ENCODE measurements at places on chromosomes 2 and 18.

- no peak for DNase-seq
Measured at GRCh38 chr18:62605685-62606084, 82.9 kb downstream of the ZCCHC2 start.

DNA sequence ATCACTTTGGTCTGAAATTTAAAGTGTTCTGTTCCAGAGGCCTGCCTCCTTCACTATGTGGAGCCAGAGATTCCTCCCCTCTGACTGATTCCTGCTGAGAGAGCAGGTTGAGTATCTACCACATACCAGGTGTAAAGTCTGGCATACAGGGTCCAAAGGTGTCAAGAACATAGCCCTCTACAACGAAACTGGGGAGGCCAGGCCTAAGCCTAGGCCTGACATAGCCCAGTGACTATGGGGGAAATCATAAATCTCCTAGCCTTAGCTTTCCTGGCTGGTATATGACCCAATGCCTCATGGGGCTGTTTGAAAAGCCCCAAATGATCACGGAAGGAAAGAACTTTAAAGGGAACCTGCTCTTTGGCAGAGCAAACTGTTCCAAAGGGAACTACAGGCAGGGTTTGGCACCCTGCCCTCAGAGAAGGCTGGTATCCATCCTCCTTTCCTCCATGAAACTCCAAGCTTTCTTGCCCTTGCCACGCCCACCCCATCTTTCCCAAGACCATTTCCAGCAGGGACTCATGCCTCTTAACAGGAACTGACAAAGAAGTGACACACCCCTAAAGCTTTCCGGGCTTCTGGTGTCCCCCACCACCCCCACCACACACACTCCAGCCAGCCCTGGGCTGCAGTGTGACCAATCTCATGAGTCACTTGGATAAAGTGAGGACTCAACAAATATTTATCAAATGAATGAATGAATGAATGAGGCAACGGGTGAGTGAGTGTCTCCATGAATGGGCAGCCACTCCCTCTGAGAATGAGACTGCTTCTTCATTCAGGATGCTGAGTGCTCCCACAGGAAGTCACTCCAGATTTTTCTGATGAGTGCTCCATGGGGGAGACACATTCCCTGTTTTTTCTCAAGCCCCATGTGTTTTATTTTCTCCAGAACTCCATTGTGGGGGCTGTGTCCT lies 114.5 kb upstream of the STPG4 start:
- DNase-seq = peak; percentile 29

- DNase-seq = no peak
Measured at GRCh38 chr2:186220409-186220808, 265.7 kb upstream of the ZC3H15 start.

DNA sequence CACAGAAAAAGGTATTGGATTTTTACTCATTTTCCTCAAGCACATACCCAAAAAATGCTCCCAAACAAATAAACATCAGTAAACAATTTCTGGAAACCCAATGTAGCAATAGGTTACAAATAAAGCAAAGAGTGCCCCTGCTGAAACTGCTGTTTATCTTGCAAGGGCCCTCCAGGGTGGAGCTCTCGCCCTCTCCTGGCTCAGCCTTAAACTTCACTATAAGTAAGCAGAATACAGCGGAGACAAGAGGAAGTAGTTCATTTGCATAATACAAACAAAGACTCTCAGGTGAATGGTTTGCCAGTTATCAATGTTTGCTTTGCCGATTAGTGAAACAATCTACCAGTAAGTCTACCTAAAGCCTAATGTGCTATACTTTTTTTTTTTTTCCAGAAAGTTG lies 437.6 kb downstream of the DLGAP1 start:
- DNase-seq = no peak

GRCh38 chr2:113857464-113857863 lies 32.4 kb upstream of the ACTR3 start:
- DNase-seq = no peak

DNA sequence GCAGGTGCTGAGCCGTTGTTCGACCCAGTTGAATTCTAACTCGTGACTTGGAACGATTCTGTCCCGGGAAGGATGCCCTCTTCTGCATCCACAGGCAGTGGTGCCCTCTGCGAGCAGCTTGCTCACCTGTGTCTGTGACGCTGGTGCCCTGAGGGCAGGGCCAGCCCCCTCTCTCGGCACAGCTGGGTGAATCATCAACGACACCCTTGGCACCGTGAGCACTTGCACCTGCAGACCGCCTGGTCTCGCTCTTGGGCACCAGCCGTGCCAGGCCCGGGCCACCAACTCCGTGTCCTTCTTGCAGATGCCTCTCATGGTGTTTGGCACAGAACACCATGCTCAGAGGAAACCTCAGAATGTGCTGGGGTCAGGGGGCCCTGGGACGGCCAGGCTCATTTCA lies 75.0 kb downstream of the SLC66A2 start:
- DNase-seq = no peak

- DNase-seq = no peak
Measured at GRCh38 chr2:60855989-60856669, 25.2 kb upstream of the REL start.

DNA sequence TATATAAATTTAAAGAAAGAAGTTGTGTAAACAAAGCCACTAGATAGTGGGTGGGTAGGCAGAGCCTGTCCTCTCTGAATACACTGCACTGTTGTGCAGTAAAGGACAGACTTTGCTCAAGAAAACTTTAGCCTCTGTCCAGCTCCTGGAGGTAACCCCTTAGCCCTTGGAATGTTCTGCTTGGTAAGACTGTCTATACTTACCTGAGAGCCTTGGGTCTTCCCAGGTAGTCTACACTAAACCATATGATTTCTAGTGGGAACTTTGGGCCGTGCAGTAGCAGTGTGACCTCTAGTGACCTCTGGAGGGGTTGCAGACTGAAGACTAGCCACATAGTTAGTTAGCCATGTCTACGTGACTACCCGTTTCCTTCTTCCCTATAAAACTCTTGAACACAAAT lies 678.3 kb upstream of the NRXN1 start:
- DNase-seq = no peak

GRCh38 chr18:3967359-3968180 lies 487.5 kb downstream of the DLGAP1 start:
- no peak for DNase-seq

DNA sequence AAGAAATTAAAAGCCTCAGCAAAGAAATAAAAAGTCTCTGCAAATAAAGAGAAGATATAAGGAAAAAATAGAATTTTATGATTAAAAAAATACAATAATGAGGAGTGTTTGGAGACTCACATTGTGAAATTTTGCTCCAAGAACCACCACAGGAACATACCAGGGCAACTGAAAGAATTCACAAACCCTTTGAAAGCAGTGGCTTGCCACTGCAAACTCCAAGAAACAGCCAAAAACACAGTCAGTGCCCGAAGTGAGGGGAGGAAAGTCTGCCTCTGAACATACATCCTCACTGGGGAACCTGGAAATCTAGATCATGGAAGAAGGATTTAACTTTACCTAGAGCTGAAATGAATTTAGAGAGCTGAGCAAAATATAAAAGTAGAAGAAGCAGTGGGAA lies 33.1 kb downstream of the EVA1A start:
- DNase-seq = no peak

GRCh38 chr2:173970516-173970924 lies 5.3 kb upstream of the SP3 start:
- no peak for DNase-seq

DNA sequence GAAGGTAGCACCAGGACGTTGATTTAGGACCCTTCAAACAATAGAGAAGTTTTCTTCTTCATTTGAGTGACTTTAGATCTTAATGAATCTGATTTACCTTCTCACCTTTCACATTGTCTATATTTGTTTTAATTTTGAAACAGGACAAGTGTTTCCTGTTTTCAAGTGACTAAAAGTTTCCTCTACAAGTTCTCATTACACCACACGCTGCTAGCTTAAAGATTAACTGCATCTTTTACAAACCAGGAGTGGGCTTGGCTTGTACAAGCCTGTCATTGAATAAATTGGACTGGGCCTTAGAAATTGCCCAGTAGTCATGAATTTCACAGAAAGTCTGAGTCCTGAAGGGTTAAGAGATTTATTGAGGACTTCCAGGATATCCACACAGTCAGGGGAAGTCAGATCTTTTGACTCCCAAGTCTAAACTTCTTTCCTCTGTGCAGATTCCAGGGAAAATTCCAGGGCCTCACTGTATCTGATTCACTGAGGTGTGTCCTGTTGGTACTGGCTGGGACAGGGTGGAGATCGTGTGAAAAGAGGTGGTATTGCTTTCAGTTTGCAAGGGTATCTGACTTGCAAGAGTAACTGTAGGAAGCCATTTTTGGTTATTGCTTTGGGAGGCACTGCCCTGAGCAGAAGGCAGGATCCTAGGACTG lies 3.4 kb downstream of the SGPP2 start:
- no peak for DNase-seq

GRCh38 chr2:64945973-64946768 lies 43.0 kb upstream of the SLC1A4 start:
- no peak for DNase-seq

DNA sequence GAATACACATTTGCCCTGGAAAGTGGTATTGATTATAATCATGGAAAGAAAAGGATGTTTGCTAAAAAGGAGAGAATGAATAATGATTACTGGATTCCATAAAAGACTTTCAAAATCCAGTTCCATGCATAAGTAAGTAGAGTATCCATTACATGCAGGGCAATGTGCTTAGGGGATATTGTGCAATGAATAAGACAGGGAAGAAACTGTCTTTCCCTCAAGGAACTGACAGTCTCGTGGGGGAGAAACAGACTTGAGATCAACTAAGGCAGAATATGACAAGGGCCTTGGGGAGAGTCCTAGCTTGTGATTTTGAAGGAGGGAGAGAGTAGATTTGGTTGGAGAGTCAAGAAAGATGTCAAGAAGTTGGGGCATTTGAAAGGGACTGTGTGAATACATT lies 130.6 kb downstream of the SPP2 start:
- no peak for DNase-seq

DNA sequence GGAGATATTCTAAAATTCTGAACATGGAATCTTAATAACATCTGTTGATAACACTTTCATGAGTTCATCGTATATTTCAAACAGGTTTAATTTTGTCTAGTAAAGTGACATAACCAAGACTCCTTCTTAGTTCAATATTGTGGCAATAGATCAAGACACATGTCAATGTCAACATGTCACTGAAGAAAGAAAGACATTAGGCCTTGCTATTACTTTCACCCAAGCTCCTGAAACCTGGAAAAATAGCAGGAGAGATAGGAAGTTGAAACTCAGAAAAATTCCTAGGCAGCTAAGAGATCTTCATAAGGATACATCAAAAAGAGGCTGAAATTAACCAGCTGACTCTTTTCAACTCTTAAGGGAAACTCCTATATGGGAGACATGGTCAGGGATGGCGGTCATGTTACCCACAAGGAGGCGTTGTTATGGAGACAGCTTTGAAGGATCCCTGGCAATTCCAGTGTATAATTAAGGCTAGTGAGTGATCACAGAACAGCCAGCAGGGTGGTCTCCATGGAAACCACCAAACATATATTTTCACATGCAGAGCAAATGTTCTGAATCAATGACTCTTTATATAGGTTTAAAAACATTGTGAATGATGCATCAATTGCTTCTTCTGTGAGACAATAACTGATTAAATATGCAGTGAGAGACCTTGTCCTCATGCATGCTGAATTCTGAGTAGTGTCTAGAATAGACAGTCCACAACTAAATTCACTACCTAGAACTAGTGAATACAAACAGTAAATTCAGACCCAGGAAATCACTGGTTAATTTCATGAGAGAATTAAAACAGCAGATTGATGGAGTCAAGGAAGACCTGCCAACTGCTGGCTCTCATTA lies 115.3 kb upstream of the RIOK3 start:
- DNase-seq = no peak

DNA sequence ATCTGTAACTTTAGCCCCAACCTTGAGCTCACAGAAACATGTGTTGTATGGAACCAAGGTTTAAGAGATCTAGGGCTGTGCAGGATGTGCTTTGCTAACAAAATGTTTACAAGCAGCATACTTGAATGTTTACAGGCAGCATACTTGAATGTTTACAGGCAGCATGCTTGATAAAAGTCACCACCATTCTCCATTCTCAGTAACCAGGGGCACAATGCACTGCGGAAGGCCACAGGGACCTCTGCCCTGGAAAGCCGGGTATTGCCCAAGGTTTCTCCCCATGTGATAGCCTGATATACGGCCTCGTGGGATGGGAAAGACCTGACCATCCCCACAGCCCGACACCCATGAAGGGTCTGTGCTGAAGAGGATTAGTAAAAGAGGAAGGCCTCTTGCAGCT lies 52.4 kb downstream of the LONRF2 start:
- DNase-seq = no peak
